Upper lobe of left lung (tissue), 6 donors: ENCODE measurements at places on chromosomes 1 and 21.

GRCh38 chr1:221625026-221625425 lies 116.9 kb downstream of the DUSP10 start:
- no peak for DNase-seq

- no peak for DNase-seq
Observed at GRCh38 chr1:207841901-207842300, 69.0 kb downstream of the CD34 start.

DNA sequence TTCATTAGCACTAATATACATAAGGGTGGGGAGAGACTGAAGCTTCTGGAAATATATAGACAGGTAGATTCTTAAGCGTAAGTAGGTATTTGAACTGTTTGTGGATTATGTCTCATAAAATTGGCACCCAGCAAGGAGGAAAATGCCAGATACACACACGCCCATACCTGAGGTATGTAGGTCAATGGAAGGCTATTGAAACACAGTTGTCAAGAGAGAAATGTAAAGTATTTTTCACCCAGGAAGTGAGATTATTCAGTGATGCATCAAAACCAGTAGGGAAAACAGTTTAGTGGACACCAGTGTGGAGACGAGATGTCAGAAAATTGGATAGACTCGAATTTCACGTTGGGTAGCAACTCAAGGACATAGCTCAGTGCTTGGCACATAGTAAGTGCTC lies 4.7 kb upstream of the RSPH1 start:
- DNase-seq, result no peak

GRCh38 chr1:66412704-66413103 lies 121.2 kb upstream of the SGIP1 start:
- DNase-seq, result no peak

- no peak for DNase-seq
Observed at GRCh38 chr1:71296551-71297134, 215.8 kb upstream of the ZRANB2 start.

- DNase-seq, result no peak
Observed at GRCh38 chr1:170665629-170666028, 1.7 kb downstream of the PRRX1 start.

- no peak for DNase-seq
Observed at GRCh38 chr1:66374561-66375111, 159.3 kb upstream of the SGIP1 start.

- peak; percentile 94 for DNase-seq
Observed at GRCh38 chr1:1162597-1163537, 10.8 kb upstream of the TTLL10 start.

DNA sequence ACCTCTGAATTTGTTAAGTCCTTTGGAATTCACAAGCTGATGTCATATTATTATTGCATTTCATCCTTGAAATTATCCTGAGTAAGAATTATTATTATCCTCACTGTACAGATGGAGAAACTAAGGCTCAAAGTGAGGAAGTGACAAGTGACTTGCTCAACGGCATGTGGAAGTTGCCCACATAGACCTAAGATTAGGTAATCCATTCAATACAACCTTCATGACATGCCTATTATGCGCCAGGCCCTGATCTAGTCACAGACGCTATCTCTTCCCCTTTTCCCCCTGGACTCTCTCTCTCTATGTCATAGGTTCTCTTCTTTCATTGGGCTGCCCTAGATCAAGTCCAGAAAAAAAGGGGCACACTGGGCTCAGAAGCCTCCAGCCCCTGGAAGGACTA lies 84.9 kb upstream of the KCNK2 start:
- DNase-seq, result no peak

DNA sequence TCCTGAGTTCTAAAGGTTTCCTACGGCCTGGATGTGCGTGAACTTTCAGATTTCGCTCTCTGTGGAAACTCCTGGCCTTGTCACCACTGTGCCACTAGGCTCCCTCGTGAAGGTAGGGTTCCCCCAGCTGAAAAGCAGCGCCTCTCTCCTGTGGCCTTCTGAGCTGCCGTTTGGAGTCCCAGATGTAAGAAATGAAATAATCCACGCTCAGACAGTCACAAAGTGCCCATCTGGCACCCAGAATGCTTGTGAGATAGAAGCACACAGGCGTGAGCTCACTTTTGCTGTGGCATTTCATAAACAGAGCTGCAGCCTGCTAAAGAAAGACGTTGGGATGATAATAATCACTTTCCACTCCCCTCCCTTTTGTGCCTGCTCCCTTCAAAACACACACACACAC lies 65.8 kb downstream of the LMO4 start:
- DNase-seq, result no peak

DNA sequence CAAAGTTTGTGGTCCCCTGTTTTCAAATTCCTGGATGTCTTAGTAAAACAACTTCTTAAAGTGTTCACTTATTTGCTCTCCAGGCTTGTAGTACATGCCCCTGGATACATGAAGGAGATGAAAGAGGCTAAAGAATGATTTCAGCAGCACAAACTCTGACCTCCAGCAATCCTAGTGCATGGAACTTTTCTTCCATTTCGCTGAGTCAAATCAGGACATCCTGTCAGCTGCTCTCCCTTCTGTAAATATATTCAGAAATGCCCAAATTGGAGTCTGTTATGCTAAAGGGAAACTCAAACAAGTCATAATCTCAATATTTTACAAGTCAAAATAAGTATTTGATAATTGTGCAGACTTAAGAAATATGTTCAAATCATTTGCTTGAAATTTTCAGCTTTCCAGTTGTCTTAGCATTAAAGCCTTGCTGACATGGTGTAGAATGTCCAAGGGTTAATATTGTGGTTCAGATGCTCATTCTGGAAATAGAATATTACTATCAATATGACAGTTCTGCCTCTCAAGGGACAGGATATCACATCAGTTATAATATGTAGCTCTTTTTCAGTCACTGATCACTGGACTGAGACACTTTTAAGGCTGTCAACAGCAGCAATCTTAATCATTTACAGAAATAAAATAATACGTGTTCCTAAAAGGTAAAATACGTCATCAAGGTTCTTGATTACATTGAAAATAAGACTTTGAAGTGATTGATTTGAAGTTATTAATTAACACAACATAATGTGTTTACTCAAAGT lies 1157.3 kb downstream of the PLA2G4A start:
- DNase-seq, result no peak

GRCh38 chr1:31142406-31142805 lies 76.9 kb upstream of the PUM1 start:
- no peak for DNase-seq

DNA sequence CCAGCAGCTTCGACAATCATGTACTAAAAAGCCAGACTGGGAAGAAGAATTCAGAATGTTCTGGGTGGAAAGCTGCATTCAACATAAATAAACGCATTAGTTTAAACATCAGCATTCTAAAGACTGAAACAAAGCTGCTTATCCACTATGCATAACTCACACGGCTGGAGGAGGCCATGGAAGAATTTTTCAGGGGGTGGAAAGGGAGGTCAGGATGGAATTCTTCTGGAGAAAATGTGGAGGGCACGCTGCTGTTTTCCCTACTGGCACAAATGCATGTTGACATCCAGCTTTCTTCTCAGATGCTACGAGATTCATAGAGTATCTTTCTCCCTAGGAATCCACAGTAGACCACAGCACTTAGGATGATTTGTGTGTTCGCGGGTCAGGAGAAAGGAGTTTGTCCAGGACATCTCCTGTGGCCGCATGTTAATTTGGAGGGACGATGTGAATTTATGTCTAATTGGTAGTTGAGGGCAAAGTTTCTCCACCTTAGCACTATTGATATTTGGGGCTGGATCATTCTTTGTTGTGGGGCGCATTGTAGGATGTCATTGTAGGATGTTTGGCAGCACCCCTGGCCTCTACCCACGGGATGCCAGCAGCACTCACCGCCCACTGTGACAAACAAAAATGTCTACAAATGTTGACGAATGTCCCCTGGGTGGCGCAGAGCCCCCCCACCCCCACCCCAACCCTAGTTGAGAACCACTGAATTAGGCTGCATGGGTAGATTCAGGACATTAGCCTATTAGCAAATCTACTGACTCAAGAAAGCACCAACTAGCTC lies 86.5 kb upstream of the KAZN start:
- no peak for DNase-seq

- peak; percentile 48 for DNase-seq
Observed at GRCh38 chr1:67441183-67441582, 11.0 kb upstream of the SERBP1 start.

GRCh38 chr1:56185493-56185892 lies 393.9 kb downstream of the PLPP3 start:
- DNase-seq, result no peak

DNA sequence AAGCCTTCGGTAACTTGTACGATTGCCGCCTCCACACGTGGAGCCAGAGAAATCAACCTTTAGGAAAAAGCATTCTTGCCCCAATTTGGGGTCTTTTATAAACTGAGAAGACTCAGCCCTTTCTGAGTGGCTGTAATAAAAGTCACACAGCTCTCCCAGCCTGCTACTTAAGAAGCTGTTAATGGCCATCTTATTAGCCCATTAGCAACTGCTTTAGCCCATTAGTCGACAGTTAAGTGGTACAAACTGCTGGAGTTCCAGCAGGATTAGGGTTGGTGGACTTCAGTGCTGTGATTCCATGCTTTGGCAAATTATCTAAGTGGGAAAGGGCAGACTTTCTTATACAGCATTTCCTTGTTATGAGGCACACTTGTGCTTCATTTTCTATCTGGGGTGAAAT lies 461.3 kb downstream of the RPS6KC1 start:
- DNase-seq, result no peak

DNA sequence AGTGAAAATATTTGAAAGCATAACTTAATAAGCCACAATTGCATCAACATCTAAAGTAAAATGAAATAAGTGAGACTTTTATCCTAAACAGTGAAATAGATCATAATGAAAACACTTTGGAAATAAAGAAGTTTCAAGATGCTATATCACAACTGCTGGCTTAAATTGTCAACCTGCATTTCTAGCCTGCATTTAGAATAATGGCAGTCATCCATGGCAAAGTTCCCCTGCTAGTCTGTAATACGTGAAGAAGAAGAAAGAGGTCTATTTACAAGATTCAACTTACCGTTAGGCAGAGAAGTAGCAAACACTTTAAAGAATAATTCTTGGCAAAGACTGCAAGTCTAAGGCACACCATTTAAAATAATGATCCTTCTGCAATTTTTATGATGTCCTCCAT lies 133.6 kb downstream of the DPYD start:
- no peak for DNase-seq

- DNase-seq, result no peak
Observed at GRCh38 chr21:28636752-28637691, 355.7 kb downstream of the LTN1 start.

GRCh38 chr21:34276711-34277425 lies 86.9 kb upstream of the KCNE2 start:
- DNase-seq, result no peak

DNA sequence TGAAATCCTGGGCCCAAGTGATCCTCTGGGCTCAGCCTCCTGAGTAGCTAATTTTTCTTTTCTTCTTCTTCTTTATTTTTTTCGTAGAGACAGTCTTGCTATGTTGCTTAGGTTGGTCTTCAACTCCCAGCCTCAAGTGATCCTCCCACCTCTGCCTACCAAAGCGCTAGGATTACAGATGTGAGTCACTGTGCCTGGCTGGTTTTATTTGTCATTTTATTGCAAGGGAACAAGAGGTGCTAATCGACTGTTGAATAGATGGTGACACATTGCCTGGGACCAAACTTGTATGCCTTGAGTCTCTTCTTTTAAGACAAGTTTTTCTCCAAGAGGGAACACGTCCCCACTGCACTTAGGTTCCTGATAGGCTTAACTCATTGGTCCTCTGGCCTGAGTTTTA lies 20.0 kb upstream of the KLHDC8A start:
- no peak for DNase-seq

DNA sequence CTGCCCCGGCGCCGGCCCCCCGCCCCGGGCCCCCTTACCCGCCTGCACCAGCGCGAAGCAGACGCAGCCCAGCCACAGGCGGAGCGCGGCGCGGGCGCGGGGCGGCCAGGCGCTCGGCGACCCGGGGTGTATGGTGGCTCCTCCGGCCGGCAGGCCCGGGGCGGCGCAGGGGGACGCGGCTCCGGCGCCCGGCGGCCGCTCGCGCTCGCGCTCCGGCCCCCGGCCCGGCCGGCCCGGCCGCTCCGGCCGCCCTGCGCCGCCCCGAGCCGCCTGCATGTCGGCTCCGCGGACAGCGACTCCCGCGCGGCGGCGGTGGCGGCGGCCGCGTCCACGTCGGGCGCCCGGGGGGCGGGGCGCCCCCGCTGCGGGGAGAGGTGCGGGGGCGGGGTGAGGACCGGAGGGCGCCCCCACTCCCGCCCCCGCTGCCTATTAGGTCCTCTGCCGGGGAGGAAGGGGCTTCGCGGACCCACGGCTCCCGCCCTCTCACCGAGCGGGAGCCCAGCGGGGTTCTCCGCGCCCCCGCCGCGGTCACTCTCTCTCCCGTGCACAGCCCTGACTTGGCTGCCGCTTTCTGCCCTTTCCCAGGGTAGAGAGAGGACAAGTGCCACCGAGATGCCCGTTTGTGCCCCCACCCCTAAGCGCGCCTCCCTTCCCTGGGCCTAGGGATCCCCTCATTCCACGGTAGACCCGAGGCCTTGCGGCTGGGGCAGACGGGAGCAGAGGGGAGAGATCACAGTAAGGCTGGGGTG lies at the start of gene FNDC5:
Gene FNDC5, minus strand, starts transcription at position 298 of the 749 bp plus-strand sequence.
- DNase-seq, result peak; percentile 88

DNA sequence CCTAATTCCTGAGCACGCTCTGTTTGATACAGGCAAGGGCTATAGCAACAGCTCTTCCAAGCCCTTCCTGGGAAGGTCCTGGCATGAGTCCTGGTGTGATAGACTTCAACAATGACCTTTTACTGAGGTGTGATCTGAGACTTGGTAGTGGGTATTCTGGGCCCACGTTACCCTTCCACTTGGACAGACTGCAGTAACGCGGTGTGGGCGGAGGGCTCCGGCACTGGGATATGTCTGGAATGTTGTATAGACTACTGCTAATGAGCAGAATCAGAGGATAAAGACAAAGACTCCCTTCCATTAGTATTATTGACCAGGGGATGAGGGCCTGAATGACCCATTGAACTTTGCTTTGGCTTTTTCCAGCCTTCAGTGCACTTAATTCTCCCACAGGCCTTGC lies 262.3 kb downstream of the RWDD3 start:
- no peak for DNase-seq

DNA sequence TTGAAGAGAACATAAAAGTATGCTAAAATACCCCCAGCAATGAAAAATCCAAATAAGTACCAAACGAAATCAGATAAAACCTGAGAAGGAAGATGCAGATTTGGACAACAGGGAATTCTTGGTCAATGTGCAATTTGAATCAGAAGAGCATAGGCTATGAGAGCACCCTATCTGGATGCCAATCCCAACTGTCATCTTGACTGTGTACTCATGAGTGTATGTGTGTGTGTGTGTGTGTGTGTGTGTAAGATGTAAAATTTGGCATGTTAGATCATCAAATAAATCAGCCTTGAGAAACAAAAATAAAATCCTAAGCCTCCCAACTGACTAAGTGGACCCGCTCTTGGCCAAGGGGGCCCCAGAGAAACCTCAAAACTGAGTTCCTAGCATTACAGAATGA lies 18.0 kb upstream of the SPRR2G start:
- DNase-seq, result no peak

GRCh38 chr1:206538086-206538770 lies 30.9 kb downstream of the RASSF5 start:
- no peak for DNase-seq

GRCh38 chr1:194155962-194156361 lies 969.5 kb upstream of the B3GALT2 start:
- no peak for DNase-seq

GRCh38 chr1:185564816-185565215 lies 169.4 kb upstream of the HMCN1 start:
- no peak for DNase-seq

- no peak for DNase-seq
Observed at GRCh38 chr1:98278055-98278454, 357.2 kb upstream of the DPYD start.
